Stimulated activated CD4-positive, alpha-beta T cell treated with anti-CD3 and anti-CD28 coated beads, Interleukin-15, amount 100 ng/mL, for 1 hour (primary cell): ENCODE measurements at places on chromosomes 2 and 18.

DNA sequence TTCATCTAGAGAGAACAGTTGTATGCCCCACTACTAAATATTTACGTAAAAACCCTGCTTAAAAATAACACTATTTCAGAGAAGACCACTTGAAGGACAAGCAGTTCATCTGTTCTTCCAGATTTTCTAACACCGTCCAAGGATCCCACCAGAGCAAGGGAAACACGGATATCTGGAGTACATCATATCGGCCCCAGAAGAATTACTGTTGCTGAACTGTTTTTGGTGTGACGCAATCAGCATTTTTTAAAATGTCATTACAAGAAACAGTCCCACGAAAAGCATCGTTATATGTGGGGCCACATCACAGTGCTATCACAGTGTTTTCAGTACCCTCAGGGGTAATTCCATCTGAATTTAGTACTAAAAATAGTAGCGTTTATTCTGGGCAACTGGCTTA lies 134.5 kb upstream of the PKDCC start:
- no peak for DNase-seq

DNA sequence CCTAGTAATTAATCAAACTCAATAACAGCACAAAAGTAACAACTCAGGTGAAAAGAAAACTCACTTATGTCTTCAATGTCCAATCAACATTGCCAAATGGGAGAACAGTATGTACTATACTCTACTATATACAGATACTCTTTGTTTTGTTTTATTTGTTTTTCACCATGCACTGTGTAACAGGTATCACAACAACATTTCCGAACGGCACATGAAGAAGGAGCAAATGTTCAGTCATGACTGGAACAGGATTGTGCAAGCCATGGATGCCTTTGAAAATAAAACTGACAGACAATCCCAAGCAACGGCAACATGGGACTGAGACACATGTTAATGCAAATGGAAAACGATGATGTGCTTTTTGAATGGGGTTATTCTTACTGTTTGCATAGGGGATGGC lies 334.9 kb upstream of the THUMPD2 start:
- DNase-seq, result no peak

- no peak for DNase-seq
These were observed 54.1 kb downstream of the TAF1B start for GRCh38 chr2:9897331-9897737.

GRCh38 chr2:85717308-85718008 lies 23.3 kb downstream of the GNLY start:
- DNase-seq, result no peak

DNA sequence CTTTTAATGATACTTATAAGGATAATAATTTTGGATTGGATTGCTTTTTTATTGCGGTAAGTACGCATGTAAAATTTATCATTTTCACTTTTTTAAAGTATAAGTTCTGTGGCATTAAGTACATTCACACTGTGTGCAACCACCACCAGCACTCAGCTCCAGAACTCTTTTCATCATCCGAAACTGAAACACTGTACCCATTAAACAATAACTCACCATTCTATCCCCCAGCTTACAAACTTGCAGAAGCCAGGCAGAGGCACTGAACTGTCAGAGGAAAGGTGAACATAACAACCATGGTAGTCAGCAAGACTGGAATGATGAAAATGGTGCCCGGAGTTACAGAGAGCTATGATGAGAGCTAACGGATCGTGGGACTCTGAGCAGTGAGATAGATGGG lies 465.9 kb downstream of the ADCYAP1 start:
- DNase-seq, result no peak
